Esophagus squamous epithelium (tissue), 5 donors: ENCODE measurements at places on chromosomes 12 and 14.

DNA sequence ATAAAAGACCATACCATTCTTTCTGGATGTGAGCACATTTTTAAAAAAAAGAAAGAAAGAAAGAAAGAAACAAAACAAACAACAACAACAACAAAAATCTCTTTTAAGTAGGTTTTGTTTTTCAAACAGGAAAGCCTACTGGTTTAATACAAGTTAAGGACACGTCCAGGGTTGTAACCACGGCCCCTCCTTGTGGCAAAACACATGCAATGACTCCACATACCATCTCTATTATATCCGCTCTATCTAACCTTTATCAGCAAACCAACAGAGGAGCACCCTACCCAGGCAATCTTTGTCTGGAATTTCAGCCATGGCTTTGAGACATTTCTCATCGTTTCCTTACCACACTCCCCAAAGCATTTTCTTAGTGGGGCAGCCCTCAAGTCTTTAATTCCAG is 360.5 kb upstream of the TMPO start:
- DNase-seq, result no peak

DNA sequence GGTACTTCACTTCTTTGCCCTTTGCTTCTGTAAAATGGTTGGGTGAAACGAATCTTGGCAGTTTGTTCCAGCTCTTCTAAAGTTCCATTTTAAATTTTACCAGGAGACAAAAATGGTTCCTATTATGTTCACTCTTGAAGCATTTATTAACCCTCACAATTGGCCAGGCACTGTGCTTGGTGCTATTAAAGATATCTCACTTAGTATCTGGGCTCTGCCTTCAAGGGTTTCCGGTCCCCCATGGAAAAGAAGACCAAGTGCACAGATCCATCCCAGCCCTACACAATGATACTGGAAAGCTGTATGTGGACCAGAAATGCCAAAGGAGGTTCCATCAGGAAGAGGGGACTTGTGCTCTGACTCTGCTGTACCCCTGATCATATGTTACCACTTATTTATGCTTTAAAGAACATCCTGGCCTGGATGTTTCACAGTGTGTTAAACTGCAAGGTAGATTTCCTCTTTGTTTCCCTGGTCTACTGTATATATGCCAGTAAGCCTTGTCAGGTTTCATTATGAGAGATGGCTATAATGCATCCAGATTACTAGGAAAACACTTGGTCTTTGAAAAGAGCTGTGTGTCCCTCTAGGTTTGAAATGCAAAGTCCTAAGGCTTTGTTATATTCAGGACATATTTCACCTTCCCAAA is 154.8 kb downstream of the PRKCH start:
- DNase-seq, result no peak

GRCh38 chr12:52082988-52083637 is 3.6 kb downstream of the SMIM41 start:
- no peak for DNase-seq

- DNase-seq, result no peak
Observed at GRCh38 chr14:69346710-69347109, 51.4 kb downstream of the ERH start.
